ENCODE measurements at places on chromosomes 7 and 10. TPM values are rescaled to one million over a fixed set of nuclear protein-coding genes. Genes with fewer than 3 reads are reported as not detected.

GRCh38 chr7:83751217-83751616, 102.3 kb upstream of the SEMA3E start:
- DNase-seq = no peak
- H3K36me3 ChIP-seq = peaks cover 3% of the 10 kb centered on the region

DNA sequence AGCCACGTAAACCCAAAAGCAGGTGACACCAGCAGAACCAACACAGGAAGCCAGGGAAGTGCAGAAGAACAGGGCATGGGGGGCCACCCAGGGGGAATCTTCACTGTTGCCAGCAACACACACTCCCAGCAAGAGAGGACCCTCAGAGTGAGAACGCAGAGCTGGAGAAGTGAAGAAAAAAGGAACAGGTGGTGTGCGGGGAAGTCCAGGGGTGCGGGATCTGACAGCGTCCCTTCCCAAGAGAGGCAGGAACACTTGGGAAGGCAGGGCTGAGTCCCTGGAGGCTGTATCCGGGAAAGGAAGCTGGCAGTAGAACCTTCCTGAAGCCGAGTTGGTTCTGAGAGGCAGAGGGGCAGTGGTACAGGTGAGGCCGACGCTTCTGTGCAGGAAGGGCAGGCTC, 27.7 kb downstream of the AGAP4 start:
- no peak for DNase-seq
- H3K36me3 ChIP-seq = peaks cover 10% of the 10 kb centered on the region
- H3K27me3 ChIP-seq = no peaks in the 10 kb centered on the region
- no peak overlapping the region for H3K4me3 ChIP-seq
- no peak overlapping the region for H3K27ac ChIP-seq

DNA sequence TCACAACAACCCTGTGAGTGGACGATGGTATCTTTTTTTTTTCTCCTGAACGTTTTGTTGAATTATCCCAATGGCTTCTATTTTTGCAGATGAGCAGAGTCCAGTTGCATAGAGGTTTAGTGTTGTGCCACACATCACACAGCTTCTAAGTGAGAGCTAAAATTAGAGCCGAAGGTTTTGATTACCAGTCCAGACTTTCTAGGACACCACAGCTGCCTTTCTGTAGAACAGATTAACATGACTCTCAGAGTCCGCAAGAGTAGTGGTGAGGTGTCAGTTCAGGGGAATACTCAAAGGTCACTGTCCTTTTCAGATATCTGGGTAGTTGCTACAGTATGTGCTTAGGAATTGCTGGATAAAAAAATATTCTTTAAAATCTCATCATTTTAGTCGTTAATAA, 13.8 kb downstream of the SGPL1 start:
- peak overlapping the region; percentile 38 for H3K27ac ChIP-seq
- no peak overlapping the region for H3K4me3 ChIP-seq
- no peaks in the 10 kb centered on the region for H3K27me3 ChIP-seq
- peaks cover 5% of the 10 kb centered on the region for H3K36me3 ChIP-seq

DNA sequence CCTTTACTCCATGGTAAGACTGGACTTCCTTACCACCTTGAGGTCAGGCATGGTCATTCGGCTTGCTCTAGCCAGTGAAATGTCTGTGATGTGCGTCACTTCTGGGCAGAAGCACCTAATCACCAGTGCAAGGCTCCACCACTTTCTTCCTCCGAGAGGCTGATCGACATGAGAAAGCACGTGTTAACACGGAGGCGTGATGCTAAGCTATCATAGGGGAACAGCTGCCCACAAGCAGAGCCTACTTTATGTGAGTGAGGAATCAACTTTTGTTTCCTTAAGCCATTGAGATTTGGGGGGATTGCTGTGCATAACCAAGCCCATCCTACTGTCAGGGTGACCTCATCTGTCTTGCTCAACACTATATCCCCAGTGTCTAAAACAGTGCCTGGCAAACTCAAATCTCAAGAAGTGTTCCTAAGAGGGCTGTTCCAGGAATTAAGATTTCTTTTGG, 23.1 kb upstream of the SAR1A start:
- H3K27me3 ChIP-seq = no peaks in the 10 kb centered on the region
- peaks cover 42% of the 10 kb centered on the region for H3K4me1 ChIP-seq
- no peak for DNase-seq

- H3K4me1 ChIP-seq = peaks cover 29% of the 10 kb centered on the region
- H3K27me3 ChIP-seq = no peaks in the 10 kb centered on the region
- no peak overlapping the region for H3K4me3 ChIP-seq
- no peak overlapping the region for H3K27ac ChIP-seq
- H3K36me3 ChIP-seq = no peaks in the 10 kb centered on the region
Observed at GRCh38 chr7:106763717-106764116, 101.4 kb upstream of the PIK3CG start.

GRCh38 chr7:70392256-70392876, 739.6 kb upstream of the GALNT17 start:
- no peak overlapping the region for H3K4me3 ChIP-seq
- no peaks in the 10 kb centered on the region for H3K27me3 ChIP-seq
- DNase-seq = no peak
- H3K4me1 ChIP-seq = peaks cover 27% of the 10 kb centered on the region
- no peaks in the 10 kb centered on the region for H3K36me3 ChIP-seq

DNA sequence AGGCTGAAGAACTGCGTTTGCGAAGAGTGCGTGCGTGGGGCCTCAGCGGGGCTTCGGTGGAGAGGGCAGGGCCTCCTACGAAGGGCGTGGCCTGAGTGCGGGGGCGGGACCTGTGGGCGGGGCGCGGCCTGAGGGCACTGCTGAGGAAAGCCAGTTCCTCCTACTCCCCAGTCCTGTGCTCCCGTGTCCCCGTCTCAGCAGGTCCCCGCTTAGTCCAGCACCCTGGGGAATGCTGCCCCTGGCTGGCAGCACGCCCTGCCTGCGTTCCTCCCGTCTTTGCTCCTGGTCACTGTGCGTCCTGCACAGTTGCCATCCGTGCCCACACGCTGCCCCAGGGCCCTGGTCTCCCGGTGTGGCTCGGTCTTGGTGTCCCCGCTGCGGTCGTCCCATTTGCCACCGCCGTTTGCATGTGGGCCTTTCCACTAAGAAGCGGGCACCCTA, 177.1 kb downstream of the ZNF248 start:
- H3K4me1 ChIP-seq = no peaks in the 10 kb centered on the region
- no peak overlapping the region for H3K27ac ChIP-seq
- no peaks in the 10 kb centered on the region for H3K36me3 ChIP-seq
- H3K27me3 ChIP-seq = no peaks in the 10 kb centered on the region
- peak; percentile 75 for DNase-seq

GIMAP8 gene
- total RNA-seq = not detected

ZNF365 gene
- 5.2 TPM for total RNA-seq

TMEM178B gene
- 0.12 TPM for total RNA-seq

Data from chondrocyte (in vitro differentiated cells).